Right cardiac atrium (tissue), 5 donors: ENCODE measurements at places on chromosomes 2 and 18.

GRCh38 chr2:8927510-8928455, 75.7 kb downstream of the MBOAT2 start:
- DNase-seq, result no peak

DNA sequence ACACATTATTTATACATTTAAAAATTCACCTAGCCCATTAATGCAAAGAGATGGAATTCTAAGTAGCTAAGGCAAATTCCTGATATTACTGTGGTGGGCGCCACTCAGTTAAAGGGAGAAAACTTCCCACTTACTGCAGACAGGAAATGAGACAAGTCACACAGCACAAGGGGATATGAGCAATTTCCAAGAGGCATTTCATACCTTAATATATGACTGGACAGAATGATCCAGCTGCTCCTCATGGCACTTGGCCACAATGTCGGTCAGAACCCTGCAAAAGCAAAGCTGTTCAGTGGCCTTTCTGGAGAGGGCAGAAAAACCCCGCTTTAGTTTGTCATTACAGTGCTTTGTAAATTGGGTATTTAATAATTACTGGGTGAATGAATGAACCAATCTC, 121.4 kb upstream of the CCDC195 start:
- no peak for DNase-seq

GRCh38 chr2:177239932-177240630, 24.4 kb downstream of the NFE2L2 start:
- no peak for DNase-seq

GRCh38 chr2:127625572-127625951, 20.4 kb upstream of the GPR17 start:
- peak; percentile 22 for DNase-seq

DNA sequence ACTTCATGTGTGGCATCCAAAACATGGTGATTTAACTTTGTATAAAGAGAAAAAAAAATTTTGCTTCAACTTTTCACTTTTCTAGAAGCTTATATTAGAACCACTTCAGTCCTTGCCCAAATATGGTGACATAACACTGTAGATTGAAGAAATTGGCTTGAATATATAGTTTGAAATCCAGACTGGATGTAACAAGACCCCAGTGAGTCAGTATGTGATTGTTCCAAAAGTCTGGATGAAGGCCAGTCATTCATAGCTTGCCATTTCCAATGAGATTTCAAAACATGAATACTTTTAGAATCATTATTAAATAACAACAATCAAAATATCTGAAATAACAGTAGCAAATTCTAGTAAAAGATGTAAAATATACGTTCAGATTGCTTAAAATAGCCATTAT, 104.8 kb upstream of the FN1 start:
- no peak for DNase-seq

DNA sequence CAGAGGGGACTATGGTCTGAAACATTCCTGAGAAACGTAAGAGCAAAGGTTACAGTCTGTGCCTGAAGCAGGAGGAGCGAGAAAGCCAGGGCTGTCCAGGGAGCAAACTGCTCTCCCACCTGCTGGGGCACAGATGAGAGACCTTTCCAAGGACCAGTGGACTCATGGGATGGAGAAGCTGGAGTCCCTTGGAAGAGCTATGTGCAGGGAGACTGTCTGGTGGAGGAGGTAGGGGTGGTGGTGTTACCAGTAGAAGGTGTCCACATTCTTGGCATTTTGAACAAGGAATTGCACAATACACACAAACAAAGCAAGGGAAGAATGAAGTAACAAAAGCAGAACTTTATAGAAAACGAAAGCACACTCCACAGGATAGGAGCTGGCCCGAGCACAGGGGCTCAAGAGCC, 97.9 kb upstream of the CYRIA start:
- DNase-seq, result no peak

- no peak for DNase-seq
Measured at GRCh38 chr2:6487765-6488164, 377.9 kb downstream of the CMPK2 start.

- no peak for DNase-seq
Measured at GRCh38 chr2:44975571-44976450, 33.4 kb downstream of the SIX2 start.

DNA sequence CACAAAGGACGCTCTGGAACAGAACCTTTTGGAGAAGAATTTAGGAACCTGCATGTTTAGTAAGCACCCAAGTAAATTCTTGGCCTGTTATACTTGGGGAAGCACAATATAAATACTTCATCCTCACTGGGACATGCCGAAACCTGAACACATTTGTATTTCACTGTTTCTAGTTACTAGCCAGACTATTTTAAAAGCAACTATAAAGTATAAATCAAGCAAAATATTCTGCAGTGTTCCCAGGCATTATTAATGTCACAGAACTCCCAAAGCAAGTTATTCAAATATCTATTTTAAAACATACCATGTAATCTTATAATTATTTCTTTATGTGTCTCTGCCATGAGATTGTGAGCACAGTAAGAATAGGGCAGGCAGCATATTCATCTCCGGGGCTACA, 54.8 kb downstream of the CALCRL start:
- DNase-seq, result no peak

- DNase-seq, result peak; percentile 80
Measured at GRCh38 chr18:58754544-58755068, 83.3 kb downstream of the MALT1 start.

GRCh38 chr2:178152033-178152432, 39.8 kb downstream of the RBM45 start:
- DNase-seq, result no peak

DNA sequence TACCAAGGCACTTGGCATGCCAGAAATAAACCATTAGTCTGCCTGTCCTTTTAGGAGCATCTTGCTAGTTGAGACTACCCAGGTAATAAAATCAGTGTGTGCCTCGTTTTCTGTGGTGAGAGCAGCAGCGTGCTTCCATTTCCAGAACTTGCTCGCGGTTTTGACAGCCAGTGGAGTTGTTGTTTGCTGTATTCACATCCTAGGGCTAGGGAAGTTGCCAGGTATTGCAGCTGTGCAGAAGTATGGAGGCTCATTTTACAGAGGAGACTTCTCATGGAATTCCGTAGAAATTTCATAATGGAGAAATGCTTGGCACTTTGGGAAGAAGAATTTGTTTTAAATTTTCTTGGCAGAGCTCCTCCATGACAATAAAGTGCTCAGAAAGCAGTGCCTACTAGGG, 1355.1 kb upstream of the ZEB2 start:
- DNase-seq, result no peak

- no peak for DNase-seq
Measured at GRCh38 chr2:99031481-99031880, 95.5 kb upstream of the CRACDL start.

DNA sequence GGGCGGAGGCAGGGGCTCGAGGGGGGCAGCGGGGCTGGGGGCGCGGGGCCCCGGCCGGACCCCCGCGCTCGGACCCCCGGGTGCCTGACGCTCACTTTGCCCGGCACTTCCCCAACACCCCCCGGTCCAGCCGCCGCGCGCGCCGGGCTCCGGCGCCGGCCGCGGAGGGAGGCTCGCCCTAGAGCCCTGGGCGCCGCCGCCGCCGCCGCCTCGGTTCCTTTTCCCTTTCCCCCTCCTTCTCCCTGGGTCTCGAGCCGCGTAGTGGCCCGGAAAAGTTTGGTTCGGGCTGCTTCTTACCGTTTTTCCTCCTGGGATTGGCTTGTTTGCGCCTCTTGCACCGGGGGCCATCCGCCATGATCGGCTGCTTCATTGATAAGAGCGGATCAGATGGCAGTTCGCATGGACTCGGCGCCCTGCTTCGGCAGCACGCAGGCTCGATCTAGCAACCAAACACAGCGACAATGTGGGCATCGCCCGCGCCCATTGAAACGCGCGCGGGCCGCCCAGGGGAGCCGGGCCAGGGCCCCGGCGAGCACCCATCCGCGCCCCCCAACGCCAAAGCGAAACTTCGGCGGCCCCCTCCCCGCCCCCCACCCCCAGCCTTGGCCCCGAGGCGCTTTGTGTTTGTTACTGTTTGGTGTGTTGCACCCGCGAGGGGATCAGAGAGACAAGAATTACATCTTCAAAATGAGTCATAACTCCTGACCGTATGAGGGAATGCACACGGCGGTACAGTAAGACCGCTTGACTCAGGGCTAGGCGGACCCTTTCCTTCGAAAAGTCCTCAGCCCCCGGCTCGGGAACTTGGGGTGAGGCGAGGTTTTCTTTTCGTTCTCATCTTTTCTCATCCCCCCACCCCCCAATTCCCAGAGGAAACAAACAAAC, 2.7 kb downstream of the ZEB2 start:
- DNase-seq, result peak; percentile 83

DNA sequence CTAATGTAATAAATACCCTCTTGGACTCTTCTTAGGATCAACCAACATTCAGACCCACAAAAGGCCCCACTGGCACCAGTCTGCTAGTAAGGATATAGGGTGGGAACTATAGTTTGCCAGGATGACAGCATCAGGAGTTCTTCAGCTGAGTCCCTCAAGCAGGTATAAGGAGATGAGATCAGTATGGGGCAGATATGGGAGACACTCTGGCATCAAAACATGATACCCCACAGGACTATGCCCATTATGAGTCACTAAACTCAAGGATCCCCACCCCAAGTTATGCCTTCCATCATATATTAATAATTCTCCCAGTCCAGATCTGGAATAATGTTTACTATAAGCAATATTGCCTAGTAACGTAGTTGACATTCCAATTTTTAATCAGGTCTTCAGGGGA, 83.1 kb upstream of the CCDC141 start:
- DNase-seq, result no peak

DNA sequence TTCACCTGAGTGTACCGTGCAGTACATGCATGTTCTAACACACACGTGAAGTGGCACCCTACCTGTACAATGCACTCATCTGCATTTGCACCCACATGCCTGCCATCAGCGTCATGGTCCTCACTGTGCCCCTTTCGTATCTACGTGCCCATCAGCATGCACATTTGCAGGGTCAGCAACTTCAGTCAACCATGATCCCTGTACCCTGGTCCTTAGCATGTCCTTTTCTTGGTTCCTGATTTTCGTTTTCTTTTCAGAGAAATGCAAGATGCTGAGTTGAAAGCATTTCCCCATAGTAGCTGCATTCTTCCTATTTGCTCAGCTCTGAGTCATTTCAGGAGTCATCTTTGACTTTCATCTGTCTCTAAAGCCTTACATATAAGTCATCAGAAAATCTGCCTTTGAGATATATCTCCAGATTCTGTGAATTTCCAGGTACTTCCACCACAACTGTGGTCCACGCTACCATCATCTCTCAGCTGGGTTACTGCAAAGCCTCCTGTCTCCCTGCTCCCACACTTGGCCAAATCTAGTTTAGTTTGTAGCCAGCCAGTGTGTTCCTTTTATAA, 14.7 kb upstream of the PUM2 start:
- DNase-seq, result no peak

GRCh38 chr2:30823452-30823851, 16.2 kb upstream of the CAPN13 start:
- DNase-seq, result no peak

DNA sequence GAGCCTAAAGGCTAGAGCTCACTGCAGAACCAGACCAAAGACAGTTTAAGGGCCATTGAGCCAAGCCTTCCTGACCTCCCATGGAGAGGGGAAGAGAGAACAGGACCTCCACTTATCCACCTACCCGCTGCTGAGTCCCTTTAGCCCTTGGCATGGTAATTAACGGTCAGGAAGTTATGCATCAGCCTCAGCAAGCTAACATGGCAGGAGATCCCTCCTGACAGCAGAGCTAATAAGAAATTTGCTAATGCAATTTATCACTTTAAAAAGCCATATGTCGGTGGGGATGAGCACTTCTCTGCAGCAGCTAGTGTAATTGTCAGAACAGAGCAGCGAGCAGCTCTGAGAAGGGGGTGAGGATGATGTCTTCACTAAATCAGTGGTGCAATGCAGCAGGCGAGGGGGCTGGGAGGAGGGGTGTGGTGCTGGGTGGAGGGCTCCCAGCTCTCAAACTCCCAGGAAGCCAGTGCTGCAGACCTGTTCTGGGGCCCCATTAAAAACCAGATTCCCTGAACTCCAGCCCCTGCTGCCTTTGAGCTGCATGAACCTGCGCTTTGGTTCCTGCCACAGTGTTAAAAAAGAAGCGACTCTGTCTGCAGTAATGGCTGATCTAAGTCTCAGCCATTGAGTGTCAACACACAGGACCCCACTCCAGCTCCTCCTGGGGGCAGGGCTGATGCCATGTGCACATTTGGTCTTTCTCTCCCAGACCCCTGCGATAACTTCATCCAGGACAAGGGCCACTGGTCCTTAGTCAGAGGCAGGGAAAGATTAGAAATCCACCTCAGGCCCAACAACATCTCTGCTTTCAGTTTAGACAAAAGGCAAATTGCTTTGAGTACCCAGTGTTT, 84.2 kb upstream of the STPG4 start:
- DNase-seq, result no peak

GRCh38 chr2:42197792-42198191, 28.6 kb downstream of the EML4 start:
- DNase-seq, result no peak

- DNase-seq, result no peak
Measured at GRCh38 chr18:59460072-59460420, 101.0 kb upstream of the LMAN1 start.

GRCh38 chr2:176239031-176239430, 30.2 kb upstream of the MTX2 start:
- DNase-seq, result no peak

DNA sequence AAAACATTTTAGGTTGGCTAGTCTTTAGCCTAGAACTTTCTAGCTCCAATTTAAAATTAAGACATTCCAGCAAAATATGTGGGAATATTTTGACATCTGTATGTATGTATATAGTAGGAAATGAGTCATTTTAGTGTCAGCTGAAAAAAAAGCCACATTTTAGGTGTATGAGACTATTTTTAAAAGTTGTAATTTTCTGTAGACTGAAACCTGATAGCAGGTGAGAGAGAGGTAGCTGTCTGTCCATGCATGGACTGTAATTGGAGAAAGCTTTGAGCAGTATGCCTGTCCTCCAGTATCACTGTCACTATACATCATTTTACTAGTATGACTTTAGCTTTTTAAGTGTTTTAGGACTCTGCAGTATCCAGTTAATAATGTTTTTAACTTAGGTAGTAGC, 26.1 kb upstream of the PPP1R1C start:
- no peak for DNase-seq

DNA sequence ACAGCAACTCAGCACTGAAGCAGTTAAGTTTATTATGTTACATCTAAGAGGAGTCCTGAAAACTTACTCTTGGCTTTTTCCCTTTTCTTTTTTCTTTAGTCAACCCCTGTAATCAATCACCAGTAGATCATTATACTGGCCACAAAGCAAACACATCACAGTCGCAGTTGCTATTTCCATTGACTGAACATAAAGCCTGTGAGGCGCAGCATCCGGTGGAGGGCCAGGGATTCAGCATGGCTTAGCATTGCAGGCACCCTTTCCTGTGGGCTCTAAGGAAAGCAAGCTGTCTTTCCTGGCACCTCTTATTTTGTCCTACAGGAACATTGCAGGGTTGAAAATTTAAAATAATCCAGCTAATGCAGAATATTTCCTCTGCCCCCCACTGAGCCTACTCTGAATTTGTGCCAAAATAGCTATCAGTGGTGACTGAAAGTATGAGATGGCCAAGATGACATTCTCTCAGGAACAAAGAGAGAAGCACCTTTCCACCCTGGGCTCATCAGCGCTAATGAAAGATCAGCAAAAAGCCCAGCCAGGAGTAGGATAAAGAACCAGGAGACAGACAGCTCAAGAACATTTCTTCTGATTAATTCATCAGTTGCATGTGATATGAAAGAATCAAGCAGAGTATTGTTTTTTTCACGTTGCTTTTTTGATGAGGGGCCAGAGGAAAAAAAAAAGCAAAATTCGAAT, 85.3 kb upstream of the SULT1C3 start:
- no peak for DNase-seq

- DNase-seq, result no peak
Measured at GRCh38 chr2:38269421-38269820, 107.7 kb downstream of the ATL2 start.

GRCh38 chr2:118835746-118836410, 11.6 kb downstream of the EN1 start:
- no peak for DNase-seq
